H1 (cell line): ENCODE measurements at places on chromosomes 3 and 15. TPM values are rescaled to one million over a fixed set of nuclear protein-coding genes. Genes with fewer than 3 reads are reported as not detected.

Gene SCN11A
- 0.10 and 0.11 TPM in 2 replicates for total RNA-seq

Gene C3orf70
- total RNA-seq, result 1.8 and 2.0 TPM in 2 replicates

Gene RYK
- 63.8 and 66.9 TPM in 2 replicates for total RNA-seq

Gene DCLK3
- total RNA-seq, result 0.63 and 0.69 TPM in 2 replicates

Gene FGD5
- total RNA-seq, result 14.3 and 15.3 TPM in 2 replicates

DNA sequence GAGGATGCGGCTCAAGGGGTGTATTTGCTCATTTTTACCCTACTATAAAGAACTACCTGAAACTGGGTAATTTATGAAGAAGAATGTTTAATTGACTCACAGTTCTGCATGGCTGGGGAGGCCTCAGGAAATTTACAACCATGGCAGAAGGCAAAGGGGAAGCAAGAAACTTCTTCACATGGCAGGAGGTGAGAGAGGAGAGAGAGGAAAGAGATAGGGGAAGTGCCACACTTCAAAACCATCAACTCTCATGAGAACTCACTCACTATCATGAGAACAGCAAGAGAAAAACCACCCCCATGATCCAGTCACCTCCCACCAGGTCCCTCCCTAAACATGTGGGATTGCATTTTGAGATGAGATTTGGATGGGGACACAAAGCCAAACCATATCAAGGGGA is 192.7 kb downstream of the DIPK2A start:
- no peaks in the 10 kb centered on the region for H3K27me3 ChIP-seq
- H3K4me3 ChIP-seq, result no peak overlapping the region
- H3K27ac ChIP-seq, result no peak overlapping the region
- H3K4me1 ChIP-seq, result no peaks in the 10 kb centered on the region
- no peak for DNase-seq

- H3K27ac ChIP-seq, result no peak overlapping the region
- no peaks in the 10 kb centered on the region for H3K36me3 ChIP-seq
- no peak for DNase-seq
- H3K4me1 ChIP-seq, result peaks cover 13% of the 10 kb centered on the region
Observed at GRCh38 chr3:13010780-13011572, 62.3 kb downstream of the IQSEC1 start.

DNA sequence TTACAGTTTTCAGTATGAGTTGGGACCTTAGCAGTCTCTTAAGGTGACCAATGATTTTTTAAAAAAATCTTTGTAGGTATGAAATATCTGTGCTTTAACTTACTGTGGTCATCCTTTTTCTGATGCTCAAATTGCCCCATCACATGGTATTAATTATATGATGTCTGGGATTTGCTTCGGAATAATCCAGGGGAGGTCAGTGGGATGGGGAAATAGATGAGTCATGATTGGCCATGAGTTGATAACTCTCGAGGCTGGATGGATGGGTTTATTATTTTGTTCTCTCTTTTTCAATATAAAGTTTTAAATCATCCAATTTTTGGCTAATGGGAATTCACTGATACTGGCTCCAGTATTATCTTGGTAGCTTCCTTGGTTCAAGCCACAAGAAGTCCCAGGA is 370.3 kb upstream of the TPM1 start:
- H3K36me3 ChIP-seq, result no peaks in the 10 kb centered on the region
- H3K27me3 ChIP-seq, result no peaks in the 10 kb centered on the region
- no peak overlapping the region for H3K27ac ChIP-seq
- no peak overlapping the region for H3K4me3 ChIP-seq
- H3K4me1 ChIP-seq, result no peaks in the 10 kb centered on the region

DNA sequence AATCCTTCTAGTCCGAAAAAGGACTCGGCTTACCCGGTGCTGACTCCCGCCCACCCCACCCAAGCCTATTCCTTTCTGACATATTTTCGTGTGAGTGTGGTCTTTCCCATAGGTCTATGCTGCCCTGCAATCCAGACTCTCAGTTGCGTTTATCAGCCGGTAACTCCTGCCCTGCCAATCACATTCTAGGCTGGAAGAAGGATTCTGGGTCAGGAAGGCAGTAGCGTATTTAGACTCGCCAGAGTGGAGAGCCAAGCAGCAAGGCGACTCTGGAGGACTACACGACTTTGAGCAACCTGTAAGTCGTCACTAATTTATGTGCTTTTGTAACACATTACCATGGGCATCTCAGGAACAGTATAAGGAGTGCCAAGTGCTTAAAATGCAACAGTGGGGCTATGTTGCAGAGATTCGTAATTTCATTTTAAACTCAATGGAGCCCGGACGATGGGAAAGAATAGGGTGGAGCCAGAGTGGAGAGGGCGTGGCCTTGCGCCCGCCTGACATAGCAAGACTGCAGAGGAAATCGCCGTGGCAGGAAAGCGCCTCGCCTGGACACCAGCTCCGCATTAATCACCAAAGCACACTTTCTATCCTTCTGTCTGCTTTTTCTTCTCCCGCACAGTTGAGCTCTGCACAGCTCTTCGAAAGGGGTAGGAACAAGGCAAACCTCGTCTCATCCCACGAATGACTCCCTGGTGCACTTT is 1044.2 kb downstream of the AGBL1 start:
- no peak overlapping the region for H3K27ac ChIP-seq
- no peak for DNase-seq
- H3K36me3 ChIP-seq, result no peaks in the 10 kb centered on the region
- no peak overlapping the region for H3K4me3 ChIP-seq
- no peaks in the 10 kb centered on the region for H3K4me1 ChIP-seq
